Stimulated activated CD4-positive, alpha-beta T cell treated with anti-CD3 and anti-CD28 coated beads, Interleukin-1b, Interleukin-23, amount 100 ng/mL, for 1 hour (primary cell): ENCODE measurements at places on chromosomes 7 and 10.

DNA sequence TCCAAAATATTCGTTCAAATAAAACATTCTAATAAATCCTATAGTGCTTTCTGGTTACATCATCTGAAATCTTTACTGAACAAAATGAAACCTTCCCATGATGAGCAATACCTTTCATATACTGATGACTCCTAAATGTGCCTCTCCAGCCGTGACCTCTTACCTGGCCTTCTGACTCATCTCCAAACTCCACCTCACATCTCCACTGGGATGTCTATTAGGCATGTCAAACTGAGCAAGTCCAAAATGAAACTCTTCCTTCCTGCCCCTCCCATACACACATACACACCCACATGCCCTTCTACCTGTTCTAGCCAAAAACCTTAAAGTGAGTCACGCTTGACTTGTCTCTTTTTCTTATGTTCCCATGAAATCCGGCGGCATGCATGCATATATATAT, 22.9 kb downstream of the GSAP start:
- no peak for DNase-seq

GRCh38 chr10:3891396-3891795, 106.4 kb upstream of the KLF6 start:
- no peak for DNase-seq

- DNase-seq, result no peak
Observed at GRCh38 chr10:21057989-21058388, 160.9 kb upstream of the NEBL start.

- DNase-seq, result no peak
Observed at GRCh38 chr10:88408096-88408495, 175.0 kb downstream of the RNLS start.

DNA sequence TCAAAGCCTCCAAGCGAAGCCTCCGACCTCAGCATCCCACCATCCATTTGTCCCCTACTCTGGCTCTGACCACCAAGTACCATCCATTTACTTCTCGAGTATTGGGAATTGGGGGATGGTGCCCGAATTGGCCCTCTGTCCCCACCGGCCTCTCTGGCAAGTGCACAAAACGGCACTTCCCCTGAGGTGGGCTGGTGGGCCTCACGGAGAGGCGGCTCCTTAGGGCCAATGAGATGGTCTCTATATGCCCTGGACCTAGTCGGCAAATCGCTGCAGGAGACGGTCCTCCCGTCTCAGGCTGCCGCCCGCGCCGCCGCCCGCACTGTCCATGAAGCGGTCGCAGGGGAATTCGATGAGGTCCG, 2.8 kb downstream of the TRIL start:
- no peak for DNase-seq

DNA sequence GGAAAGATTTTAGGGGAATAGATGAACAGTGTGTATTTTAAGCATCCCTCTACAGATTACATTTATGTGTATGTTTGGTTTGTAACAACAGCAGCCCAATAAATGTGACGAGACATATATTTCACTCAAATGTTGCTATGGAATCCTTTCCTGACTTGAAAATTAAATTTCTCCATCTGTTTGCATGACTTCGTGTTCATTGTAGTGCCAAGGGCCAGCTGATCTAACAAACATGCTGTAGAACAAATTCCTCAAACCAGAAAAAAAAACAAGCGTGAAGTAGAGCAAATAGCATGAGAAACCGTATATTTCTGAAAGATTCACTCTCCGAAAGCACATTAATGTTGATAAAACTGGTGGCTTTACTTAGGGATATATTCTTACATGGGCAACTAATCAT, 87.8 kb downstream of the NRCAM start:
- no peak for DNase-seq

DNA sequence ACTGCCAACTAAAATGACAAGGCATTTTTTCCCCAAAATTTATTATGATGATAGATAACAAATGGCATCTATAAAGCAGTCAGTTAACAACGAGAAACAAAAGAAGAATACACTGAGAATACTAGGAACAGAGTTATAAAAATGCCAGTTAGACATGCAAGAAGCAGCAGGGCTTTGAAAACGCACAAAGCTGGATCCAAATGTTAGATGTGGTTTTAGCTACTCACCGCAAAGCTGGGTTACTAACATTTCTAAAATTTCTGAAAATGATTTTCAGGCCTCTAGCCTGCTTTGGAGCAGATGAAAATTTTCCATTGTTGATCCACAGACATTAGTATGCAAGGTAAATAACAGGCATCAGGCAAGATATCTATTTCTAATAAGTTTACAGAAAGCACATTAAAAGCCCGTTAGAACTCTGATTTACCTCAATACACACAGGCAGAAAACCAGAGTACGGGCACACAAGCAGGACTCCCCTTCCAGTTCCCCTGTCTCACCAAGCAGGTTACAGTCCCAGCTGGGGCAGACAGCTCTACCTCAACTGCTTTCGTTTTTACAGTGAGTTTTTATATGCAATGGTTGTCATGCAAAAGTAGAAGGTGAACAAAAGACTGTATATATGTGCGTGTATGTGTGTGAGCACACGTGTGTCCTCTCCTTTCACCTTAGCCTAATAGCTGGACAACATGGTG, 37.9 kb downstream of the GLI3 start:
- DNase-seq, result no peak

- no peak for DNase-seq
Observed at GRCh38 chr7:83267141-83267631, 104.5 kb upstream of the PCLO start.

DNA sequence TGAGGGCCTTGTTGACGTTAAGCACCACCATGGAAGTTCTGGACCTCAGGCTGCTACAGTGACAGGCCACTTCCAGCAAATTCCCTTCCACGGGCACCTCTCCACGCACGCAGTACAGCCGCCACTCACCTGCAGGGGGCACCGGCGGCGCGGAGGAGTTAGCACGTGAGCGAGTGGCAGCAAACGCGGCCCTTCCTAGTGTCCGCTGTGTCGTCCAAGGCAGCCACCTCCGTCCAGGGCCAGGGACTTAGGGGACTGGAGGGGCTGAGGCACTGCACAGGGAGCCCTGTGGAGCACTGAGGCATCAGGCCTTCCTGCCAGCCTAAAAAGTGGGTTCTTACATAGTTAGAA, 164.4 kb downstream of the SVIL start:
- no peak for DNase-seq

GRCh38 chr10:43212043-43212721, 54.7 kb downstream of the RASGEF1A start:
- no peak for DNase-seq

DNA sequence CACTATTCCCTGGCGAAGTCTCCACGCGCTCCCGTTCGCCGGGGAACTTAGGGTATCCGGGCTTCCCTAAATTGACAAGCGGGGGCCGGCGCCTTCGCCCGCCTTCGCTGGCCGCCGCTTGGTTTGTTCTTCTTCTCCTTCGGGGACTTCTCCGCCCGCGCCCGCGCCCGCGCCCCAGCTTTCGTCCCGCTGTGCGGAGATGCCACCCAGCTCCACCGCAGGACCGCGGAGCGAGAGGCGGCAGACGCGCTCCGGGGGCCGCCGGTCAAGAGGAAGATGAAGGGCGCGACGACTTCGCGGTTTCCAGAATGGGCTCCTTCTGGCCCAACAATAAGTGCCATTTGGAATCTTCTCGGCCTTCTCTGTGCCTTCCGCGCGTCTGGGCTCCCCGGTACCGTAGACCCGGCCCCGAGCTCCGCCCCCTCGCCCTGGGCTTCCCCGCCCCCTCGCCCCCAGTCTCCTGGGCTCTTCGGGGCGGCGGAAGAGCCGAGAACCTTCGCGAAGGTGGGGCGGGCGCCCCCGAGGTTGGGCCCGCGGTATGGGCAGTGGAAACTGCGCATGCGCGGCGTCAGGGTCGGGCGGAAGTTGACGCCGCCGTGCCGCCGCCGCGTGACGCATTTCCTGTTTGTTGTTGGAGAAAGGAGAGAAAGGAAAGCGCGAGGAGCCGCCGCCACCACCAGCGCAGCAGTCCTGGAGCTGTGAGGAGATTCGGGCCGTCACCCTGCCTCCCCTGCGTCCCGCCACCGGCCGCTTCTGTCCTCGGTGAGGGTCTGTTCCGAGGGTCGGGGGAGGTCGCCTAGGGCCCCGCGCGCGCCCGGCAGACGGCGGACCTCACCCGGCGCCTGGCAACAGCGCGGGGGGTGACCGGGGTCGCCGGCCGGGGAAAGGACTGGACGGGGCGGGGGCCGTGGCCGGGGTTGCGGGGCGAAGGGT, at the start of gene DNAJB6:
Gene DNAJB6, plus strand, starts transcription at position 622 of the 933 bp plus-strand sequence. CDS start 21,569 bp downstream, outside the sequence.
- DNase-seq, result peak; percentile 89

DNA sequence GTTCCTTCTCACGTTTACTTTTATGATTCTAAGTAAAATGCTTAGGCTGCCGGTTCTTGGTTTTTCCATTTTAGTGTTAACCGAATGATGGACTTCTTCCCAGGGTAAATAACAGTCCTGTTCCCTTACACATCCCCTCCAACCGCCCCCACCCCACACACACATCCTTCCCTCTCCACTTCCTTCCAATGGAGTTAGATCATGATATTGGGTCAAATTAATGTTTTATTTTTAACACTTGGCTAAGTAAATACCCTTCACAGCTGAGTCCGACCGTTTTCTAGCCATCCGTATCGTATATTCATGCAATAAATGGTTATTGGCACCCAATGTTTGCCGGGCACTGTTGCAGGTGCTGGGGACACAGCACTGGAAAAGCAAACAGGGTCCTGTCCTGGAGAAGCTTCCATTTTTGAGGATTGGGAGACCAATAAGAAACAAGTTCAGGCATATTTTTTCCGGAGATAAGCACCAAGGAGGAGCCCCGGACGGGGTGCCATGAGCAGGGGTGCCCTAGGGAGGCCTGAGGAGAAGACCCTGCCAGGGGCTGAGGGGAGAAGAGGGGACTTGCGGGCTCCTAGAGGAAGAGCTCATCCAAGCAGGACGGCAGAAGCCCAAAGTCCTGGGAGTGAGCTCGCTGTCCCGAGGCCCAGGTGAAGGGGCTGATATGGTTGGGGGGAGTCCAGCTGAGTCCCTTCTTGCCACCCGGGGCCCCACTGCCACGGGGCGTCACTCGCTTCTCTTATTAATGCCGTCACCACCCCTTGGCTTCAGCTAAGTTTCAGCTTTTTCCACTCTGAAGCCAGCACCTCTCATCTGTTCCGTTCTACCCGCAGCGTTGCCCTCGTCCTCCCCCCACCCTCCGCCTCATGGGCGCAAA, 126.0 kb upstream of the RET start:
- no peak for DNase-seq

- no peak for DNase-seq
Observed at GRCh38 chr7:70008466-70008865, 410.2 kb downstream of the AUTS2 start.

DNA sequence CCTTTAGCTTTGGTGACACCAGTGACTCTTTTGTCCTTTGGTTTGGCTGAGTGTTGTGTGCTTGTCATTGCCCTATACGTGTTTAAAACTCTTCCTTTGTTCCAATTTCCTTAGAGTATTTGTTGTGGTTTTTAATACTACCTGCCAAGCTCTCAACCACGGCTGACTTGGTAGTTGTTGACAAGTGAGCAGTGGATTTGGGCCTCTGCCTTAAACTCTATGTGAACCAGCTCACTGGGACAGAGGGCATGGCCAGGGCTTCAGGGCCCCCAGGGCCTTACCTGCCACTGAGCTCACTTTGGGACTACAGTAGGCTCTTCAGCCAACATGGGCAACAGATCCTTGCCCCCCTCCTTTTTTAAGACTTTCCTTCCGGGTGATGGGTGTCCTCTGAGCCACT, 9.6 kb upstream of the DMBT1 start:
- no peak for DNase-seq

- DNase-seq, result no peak
Observed at GRCh38 chr7:123494193-123494796, 40.1 kb downstream of the IQUB start.

GRCh38 chr7:114021135-114021534, 102.3 kb upstream of the PPP1R3A start:
- DNase-seq, result no peak

- no peak for DNase-seq
Observed at GRCh38 chr10:132382231-132382922, 14.6 kb upstream of the PWWP2B start.

DNA sequence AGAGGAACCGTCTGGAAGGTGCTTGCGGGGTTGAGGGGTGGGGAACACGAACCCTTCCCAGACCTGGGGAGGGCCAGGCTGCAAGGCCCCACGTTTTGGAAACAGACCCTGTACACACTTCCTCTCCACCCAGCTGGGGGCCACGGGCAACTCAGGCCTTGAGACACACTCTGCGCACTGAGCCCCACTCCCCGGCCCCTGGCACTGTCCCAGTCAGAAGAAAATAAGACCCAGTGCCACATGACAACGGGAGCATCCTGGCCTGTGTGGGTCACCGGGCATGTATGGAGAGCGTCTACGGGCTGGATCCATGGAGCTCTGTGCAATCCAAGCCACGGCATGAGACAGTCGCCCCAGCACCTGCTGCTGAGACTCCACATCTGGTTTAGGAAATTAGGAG, 63.7 kb downstream of the CARD11 start:
- DNase-seq, result no peak

DNA sequence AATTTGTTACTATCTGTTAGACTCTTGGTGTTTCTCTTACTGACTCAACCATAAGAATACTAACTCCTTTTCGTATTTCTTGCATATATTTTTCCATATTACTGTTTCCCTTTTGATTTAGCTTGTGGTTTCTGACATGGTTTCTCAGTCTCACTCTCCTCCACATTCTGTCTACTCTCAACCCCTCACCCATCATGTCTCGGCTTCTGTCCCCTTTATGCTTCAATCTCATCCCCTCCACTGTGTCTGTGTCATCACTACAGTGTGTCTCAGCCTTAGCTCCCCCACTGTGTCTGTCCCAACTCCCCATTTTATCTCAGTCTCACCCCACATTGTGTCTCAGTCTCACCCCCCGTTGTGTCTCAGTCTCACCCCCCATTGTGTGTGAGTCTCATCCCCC, 126.9 kb downstream of the VIPR2 start:
- DNase-seq, result no peak

- no peak for DNase-seq
Observed at GRCh38 chr7:51244885-51245284, 71.7 kb downstream of the COBL start.

- DNase-seq, result no peak
Observed at GRCh38 chr10:33094263-33095051, 136.4 kb upstream of the ITGB1 start.

- DNase-seq, result no peak
Observed at GRCh38 chr10:103800089-103800488, 55.3 kb downstream of the SH3PXD2A start.

DNA sequence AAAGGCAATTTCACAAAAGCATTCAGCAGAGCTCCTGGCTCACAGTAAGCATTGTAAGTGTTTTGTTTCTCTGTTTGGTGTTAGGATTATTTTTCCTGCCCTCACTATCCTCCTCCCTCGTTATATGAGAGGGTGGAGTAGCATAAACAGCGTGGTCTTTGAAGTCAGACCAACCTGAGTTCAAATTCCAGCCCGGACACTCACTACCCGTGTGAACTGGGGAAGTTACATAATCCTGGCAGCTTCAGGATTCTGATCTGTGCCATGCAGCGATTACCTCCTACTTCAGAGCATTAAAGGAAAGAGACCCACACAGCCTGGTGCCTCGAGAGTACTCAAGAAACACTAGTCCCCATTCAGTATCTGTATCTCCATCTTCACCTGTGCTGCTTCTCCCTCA, 386.5 kb downstream of the INHBA start:
- no peak for DNase-seq

GRCh38 chr7:1134951-1135350, 25.0 kb downstream of the ZFAND2A start:
- DNase-seq, result no peak
